Right cardiac atrium (tissue), 5 donors: ENCODE measurements at places on chromosomes 4 and X. TPM values are rescaled to one million over a fixed set of nuclear protein-coding genes. Genes with fewer than 3 reads are reported as not detected.

GAGE12E gene
- not detected for polyA plus RNA-seq

TCEAL9 gene
- polyA plus RNA-seq, result 99.5 TPM

MAGEB2 gene
- not detected for polyA plus RNA-seq

SPANXN1 gene
- not detected for polyA plus RNA-seq

TMEM47 gene
- polyA plus RNA-seq, result 29.4 TPM

ANKRD17 gene
- polyA plus RNA-seq, result 9.6 TPM

PHEX gene
- 0.02 TPM for polyA plus RNA-seq

GPC3 gene
- polyA plus RNA-seq, result 7.0 TPM

DCAF8L2 gene
- polyA plus RNA-seq, result not detected

RADX gene
- 0.61 TPM for polyA plus RNA-seq

SPANXA2 gene
- not detected for polyA plus RNA-seq

TECRL gene
- 354 TPM for polyA plus RNA-seq

IL3RA gene
- 8.7 TPM for polyA plus RNA-seq

CSN1S1 gene
- polyA plus RNA-seq, result not detected

TSPAN7 gene
- polyA plus RNA-seq, result 196 TPM

ARMCX1 gene
- 31.2 TPM for polyA plus RNA-seq

FRAS1 gene
- 1.1 TPM for polyA plus RNA-seq

CTAG1B gene
- not detected for polyA plus RNA-seq

CCNA2 gene
- 0.43 TPM for polyA plus RNA-seq

PNMA3 gene
- polyA plus RNA-seq, result 3.2 TPM

NHS gene
- polyA plus RNA-seq, result 0.61 TPM

GIMD1 gene
- not detected for polyA plus RNA-seq

PARM1 gene
- 65.0 TPM for polyA plus RNA-seq

IQSEC2 gene
- 15.1 TPM for polyA plus RNA-seq

GAGE12C gene
- not detected for polyA plus RNA-seq

CC2D2A gene
- 13.0 TPM for polyA plus RNA-seq

SPIN2B gene
- 9.0 TPM for polyA plus RNA-seq

CPZ gene
- polyA plus RNA-seq, result 1.5 TPM

PABPC4L gene
- polyA plus RNA-seq, result 0.97 TPM

ADGRG4 gene
- not detected for polyA plus RNA-seq

TENM3 gene
- 0.88 TPM for polyA plus RNA-seq

PRDX4 gene
- polyA plus RNA-seq, result 88.4 TPM
